ENCODE measurements at places on chromosomes 7 and 10.

GRCh38 chr7:29915481-29916215 is 74.0 kb downstream of the SCRN1 start:
- DNase-seq, result no peak

GRCh38 chr7:88399696-88400240 is 93.1 kb upstream of the STEAP4 start:
- no peak for DNase-seq

DNA sequence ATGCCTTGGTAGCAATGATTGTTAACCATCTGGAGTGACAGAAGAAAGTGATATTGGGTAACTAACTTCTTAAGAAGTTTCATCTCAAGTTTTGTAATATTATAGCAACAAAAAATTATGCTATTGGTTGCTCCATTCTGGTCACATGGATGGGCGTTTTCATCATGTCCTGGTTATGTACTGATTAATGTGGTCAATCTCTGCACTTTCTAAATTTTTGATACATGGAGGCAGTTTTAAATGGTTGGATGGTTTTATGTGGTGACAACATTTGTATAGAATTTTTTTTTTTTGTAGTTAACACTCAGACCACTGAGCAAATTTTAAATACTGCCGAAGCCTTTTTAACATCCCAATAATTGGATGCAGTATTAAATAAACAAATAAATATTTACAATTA is 55.2 kb upstream of the CCAR1 start:
- no peak for DNase-seq

GRCh38 chr10:129500617-129501339 is 33.7 kb downstream of the MGMT start:
- DNase-seq, result no peak

DNA sequence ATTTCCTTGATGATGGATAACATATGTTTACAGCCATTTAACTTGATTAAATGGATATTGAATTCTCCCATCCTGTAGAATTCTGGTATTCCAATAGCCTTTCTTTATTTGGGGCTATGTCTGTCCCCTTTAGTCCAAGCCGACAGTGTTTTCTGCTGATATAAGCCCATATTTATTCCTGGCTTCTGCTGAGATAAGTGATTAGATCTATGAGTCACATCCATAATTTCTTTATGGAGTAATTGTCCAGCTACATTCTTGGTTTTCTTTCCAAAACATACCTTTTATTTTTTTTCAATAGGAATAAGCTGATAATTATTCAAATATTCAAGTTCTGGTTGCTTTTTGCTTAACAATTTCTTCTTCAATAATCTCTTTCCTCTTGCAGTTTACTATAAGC is 106.7 kb downstream of the NRG3 start:
- no peak for DNase-seq
